ENCODE measurements at places on chromosomes 11 and 22.

GRCh38 chr22:46356496-46357480, 21.3 kb downstream of the TRMU start:
- DNase-seq = no peak

GRCh38 chr11:108944471-108945178, 279.8 kb downstream of the DDX10 start:
- no peak for DNase-seq

GRCh38 chr22:29979777-29980321, 96.9 kb downstream of the MTMR3 start:
- no peak for DNase-seq

GRCh38 chr11:112448168-112448567, 187.5 kb upstream of the PLET1 start:
- DNase-seq = no peak

GRCh38 chr11:45877845-45878244, 7.6 kb upstream of the MAPK8IP1 start:
- DNase-seq = no peak

DNA sequence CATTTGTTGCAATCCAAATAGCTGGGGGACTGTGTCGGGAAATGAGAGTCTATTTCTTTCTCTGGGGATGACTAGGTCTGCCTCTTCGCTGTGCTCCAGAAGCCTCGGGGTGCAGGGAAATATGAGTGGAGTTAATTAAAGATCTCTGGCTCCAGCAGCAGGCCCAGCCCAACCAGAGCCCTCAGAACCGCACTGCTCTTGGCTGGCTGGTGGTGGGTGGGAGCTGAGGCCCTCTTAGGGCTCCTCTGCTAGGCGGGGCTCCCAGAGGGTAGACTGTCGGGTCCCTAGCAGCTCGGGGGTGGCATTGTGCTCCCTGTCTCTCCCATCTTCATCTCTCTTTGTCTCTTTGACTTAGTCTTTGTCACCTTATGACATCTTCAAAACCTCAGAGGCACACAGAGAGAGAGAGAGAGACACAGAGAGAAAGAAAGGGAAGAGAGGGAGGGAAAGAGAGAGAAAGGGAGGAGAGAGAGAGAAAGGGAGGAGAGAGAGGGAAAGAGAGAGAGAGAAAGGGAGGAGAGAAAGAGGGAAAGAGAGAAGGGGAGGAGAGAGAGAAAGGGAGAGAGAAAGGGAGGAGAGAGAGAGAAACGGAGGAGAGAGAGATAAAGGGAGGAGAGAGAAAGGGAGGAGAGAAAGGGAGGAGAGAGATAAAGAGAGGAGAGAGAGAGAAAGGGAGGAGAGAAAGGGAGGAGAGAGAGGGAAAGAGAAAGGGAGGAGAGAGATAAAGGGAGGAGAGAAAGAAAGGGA, 20.2 kb downstream of the MPPED1 start:
- DNase-seq = no peak

GRCh38 chr22:44596396-44597125, 98.5 kb upstream of the RTL6 start:
- DNase-seq = no peak

DNA sequence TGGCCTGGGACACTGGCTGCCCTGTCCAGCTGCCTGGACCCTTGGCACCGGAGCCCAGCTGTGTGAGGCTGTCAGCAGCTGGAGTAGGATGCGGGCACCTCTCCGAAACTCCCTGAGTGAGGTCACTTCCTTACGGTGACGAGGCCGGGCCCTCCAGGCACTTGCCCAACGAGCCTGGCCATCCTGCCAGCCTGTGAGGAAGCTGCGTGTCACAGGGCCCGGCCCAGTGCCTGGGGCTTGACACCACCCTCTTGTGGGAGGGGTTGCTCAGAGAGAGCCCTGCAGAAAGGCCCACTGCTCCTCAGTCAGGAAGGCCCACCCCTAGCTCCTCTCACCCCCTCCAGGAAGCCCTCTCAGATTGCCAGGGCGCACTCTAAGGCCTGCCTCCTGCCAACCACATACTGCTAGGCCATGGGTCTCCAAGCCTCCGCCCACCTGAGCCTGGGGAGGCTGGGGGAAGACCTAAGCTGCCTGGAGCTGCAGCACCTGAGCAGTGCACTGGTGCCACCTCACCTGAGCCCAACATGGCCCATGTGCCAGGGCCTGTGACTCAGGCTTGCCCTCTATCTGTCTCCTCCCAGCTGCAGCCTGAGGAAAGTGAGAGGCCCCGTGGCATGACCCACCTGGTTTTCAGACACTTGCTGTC, 4.3 kb upstream of the PHLDA2 start:
- peak; percentile 51 for DNase-seq

- DNase-seq = no peak
Measured at GRCh38 chr11:69058511-69059270, 10.0 kb downstream of the TPCN2 start.

GRCh38 chr11:91922846-91923245, 301.8 kb upstream of the FAT3 start:
- DNase-seq = no peak

GRCh38 chr22:27212102-27212501, 554.7 kb downstream of the MIAT start:
- no peak for DNase-seq

GRCh38 chr11:21385669-21386440, 716.5 kb downstream of the NELL1 start:
- DNase-seq = no peak

- DNase-seq = no peak
Measured at GRCh38 chr11:73290536-73290935, 17.5 kb upstream of the ARHGEF17 start.

DNA sequence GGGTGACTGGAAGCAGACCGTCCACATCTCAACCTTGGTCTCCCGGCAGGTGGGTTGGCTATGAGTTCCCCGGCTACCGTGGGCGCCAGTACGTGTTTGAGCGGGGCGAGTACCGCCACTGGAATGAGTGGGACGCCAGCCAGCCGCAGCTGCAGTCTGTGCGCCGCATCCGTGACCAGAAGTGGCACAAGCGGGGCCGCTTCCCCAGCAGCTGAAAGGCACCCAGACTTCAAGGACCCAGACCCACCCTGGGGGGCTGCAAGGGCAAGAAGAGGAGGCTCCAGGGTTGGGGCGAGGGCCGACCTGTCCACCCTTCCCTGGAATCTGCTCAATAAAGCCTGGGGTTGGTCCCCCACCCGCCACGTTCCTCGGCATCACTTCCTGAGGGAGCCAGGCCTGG, 7.3 kb downstream of the CRYBB3 start:
- DNase-seq = no peak

- no peak for DNase-seq
Measured at GRCh38 chr11:74953451-74953850, 4.4 kb downstream of the SPCS2 start.

DNA sequence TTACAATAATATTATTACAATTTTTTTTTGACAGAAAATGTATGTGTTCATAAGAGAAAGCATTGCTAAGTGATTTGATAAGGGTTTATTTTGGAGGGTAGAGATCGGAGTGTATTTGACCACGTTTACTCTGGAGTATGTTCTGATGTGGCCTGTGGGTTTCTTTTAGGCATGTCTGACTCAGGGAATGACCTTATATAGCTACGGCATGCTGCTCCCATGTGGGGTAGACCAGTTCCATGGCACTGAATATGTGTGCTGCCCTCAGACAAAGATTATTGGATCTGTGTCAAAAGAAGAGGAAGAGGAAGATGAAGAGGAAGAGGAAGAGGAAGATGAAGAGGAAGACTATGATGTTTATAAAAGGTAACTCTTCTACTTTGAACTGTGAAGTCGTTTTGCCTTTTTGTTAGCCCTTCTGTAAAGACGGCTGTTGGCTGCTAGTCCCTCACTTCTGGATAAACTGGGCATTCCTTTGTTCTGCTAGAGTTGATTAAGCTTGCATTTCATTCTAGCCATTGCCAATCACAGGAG, 38.1 kb upstream of the ST14 start:
- no peak for DNase-seq

- DNase-seq = no peak
Measured at GRCh38 chr11:2382129-2382517, 5.0 kb downstream of the CD81 start.

GRCh38 chr11:90192869-90193582, 29.8 kb downstream of the CHORDC1 start:
- DNase-seq = no peak

DNA sequence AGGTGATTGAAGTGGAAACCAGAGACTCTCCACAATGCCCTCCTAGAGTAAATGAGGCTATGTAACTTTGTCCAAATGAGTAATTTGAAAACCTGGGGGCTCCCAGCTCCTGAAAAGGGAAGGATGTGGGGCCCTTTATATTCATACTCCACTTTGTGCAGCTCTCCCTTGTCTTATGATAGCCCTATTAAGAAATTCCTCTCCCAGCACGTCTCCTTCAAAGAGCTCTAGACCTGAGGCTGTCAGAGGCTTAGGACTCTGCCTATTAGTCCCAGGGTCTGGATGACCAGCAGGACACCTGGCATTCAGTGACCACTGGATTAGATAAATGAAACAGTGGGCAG, 2.1 kb downstream of the SLC43A1 start:
- no peak for DNase-seq

DNA sequence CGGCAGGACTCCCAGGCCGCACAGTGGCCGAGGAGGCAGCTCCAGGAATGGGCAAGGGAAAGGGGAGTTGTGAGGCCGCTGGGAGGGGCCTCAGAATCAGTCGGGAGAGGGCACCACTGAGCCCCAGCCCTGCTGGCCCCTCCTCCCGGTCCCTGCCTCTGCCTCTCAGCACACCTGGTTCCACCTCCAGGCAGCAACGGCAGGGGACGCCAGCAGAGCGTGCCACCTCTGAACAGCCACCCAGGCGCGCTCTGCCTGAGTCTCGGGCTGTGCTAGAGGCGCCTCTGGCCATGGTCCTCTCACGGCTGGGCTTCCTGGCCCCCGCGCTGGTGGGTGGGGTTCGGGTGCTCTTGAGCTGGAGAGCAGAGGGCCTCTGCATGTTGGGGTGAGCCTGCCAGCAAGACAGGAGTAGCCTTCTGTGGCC, 33.0 kb downstream of the MOB2 start:
- DNase-seq = no peak

DNA sequence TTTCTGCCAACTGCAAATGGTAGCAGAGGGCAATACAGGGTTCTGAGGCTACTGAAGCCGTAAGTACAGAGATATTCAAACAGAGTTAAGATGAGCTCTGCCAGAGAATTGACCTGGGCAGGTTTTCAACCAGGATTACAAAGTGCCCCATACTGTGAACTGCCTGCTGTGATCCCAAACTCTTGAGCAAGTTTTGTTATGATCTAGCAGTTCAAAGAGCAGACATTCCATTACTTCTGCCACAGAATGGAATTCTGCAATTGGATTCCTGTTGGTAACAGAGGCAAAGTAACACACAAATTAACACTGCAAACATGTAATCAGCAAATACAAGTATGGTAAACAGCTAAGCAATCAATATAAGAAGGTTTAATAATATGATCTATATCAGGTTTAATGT, 31.2 kb downstream of the ALG9 start:
- no peak for DNase-seq

- no peak for DNase-seq
Measured at GRCh38 chr11:72703267-72704008, 29.2 kb upstream of the PDE2A start.

- DNase-seq = no peak
Measured at GRCh38 chr11:117000014-117000737, 98.1 kb downstream of the SIK3 start.

DNA sequence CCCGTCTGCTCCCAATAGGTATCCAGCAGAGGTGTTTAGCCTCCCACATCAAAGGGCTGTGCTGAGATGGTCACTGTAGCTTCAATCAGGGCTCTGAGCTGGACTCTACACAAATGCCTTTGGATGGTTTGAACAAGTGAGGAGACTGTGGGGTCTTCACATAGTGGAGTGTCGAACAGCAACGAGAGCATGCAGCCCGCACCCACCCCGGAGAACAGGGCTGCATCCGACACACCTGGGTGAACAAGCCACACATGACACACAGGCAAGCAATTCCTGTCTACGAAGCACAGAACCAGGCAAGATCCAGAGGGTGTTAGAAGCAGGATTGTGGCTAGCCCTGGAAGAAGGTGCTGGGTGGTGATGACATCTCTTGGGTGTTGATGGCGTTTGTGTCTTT, 58.0 kb upstream of the FGF3 start:
- DNase-seq = no peak

DNA sequence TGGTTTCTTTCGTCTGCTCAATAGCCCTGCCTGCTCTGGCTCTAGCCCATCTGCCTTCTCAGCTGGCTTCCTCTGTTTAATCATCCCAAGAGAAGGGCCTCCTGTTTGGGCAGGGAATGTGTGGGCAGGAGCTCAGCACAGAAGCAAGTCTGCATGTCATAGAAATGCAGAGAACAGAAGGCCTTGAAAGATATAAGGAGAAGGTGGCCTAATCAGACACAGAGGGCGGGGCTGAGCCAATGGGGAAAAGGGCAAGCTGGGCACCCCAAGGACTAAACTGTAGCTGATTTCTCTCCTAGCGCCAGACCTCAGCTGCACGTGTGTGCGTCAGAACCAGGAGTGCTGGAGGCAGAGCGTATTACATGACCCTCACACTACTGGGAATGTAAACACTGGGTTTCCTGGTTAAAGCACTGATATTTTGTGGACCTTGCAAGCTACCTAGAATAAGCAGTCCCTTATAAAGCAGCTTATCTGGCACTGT, 7.6 kb upstream of the CCKBR start:
- no peak for DNase-seq

DNA sequence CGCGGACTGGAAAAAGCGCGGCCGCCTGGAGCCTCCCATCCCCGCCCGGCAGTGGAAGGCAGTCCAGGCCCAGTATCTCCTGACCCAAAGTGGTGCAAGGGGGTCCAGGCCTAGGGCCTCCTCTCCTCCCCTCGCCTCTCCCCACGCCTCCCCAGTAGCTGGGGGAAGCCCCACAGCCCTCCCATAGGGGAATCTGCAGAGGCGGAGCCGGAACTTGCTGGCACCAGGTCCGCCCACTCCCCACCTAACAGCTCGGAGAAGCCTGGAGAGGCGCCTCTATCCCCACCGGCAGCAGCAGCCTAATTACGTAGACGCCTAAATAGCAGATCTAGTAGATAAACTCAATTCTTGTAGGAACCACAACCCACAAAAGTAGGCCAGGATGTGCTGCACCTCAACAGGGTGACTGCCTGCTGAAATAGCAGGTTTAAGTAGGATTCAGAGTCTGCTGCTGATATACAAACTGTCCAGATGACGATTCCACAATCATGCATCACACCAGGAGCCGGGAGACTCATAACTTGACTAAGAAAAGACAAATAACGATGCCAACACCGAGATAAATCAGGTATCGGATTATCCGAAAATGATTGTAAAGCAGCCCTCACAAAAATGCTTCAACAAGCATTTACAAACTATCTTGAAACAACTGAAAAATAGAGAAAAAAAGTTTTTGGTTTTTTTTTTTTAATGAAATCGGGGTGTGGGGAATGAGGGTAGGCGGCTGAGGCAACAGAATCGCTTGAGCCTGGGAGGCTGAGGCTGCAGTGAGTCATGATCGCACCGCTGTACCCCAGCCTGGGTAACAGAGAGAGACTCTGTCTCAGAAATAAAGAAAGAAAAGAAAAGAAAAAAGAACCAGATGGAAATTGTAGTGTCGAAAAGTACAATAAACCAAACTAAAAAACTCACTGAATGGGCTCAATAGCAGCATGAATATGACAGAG, 11.4 kb upstream of the BRD1 start:
- DNase-seq = peak; percentile 79

DNA sequence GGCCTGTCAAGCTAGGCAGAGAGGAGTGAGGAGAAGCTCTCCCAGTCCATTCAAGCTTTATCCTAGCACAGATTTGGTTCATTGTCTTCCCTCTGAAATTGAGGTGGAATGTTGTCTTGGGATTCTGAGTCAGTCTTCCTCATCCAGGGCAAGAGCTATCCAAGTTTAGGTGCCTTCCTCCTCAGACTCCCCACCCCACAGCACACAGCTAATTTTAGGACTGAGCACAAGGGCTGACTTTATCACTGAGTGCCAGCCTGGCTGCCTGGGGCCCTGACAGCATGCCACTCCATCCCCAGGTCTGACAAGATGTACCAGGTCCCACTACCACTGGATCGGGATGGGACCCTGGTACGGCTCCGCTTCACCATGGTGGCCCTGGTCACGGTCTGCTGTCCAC, 2.6 kb downstream of the PGAP2 start:
- no peak for DNase-seq
